ENCODE measurements at places on chromosomes 11 and 22.

- no peak for DNase-seq
Observed at GRCh38 chr11:127592371-127592770, 591.8 kb upstream of the KIRREL3 start.

GRCh38 chr11:93216511-93217101 lies 18.8 kb upstream of the SLC36A4 start:
- DNase-seq = no peak

DNA sequence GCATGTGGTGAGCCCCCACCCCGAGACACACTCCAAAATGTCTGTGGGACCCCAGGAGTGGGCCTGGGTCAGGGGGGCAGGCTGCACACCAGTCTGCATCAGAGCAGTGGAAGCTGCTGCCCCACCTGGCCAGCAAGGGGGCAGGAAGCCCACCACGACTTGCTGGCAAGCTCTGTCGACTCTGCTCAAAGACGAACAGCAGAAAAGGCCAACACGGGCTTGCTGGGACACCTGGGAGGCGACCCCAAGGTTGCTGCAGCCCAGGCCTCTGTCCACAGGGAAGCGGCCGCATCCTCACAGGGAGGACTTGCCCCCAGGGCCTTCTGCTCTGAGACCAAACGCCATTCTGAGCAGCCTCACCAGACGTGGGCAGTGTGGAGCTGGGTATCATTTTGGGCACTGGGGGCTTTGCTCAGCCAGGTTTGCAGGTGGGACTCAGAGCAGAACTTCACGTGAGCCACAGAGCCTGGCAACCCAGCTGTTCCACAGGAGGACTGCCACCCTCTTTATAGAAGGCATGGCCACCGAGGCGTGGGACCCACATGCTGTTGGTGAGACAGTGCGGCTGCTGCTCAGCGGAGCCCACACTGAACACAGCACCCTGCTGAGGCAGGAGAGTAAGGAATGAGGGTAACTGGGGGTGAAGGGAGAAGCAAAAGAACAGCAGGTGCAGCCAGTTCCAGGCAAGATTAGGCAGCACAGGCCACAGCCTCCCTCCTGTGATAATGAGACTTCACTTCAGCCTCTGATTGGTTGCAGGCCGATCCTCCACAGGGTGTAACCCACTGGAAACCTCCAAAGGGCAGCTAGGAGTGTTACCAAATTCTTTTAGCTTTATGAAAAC lies 11.0 kb downstream of the IL17REL start:
- no peak for DNase-seq

GRCh38 chr11:119486016-119486415 lies 63.0 kb upstream of the THY1 start:
- DNase-seq = no peak

DNA sequence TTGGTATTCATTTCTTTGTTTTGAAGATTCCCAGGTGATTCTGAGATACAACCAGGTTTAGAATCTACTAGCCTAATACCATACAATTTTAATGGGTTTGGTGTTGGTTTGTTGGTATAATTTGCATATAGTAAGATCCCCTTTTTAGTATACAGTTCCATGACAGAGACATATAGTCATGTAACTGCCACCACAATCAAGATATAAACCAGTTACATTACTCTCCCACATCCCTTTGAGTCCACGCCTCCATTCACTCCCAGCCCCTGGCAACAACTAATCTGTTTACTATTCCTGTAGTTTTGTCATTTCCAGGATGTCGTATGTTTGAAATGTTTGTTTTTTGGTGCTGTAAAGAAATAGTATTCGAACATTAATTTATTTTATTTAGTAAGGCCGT lies 4.3 kb downstream of the ASRGL1 start:
- no peak for DNase-seq

- DNase-seq = no peak
Observed at GRCh38 chr11:130907229-130907628, 9.1 kb downstream of the SNX19 start.

GRCh38 chr11:8682303-8683114 lies at the start of the genes RPL27A and TRIM66:
TSS of gene RPL27A (plus strand) at chr11:8682792. CDS start at chr11:8682814, 22 bp downstream.
TSS of gene TRIM66 (minus strand) at chr11:8682665. CDS start at chr11:8672274, 10,391 bp downstream.
- peak; percentile 66 for DNase-seq

DNA sequence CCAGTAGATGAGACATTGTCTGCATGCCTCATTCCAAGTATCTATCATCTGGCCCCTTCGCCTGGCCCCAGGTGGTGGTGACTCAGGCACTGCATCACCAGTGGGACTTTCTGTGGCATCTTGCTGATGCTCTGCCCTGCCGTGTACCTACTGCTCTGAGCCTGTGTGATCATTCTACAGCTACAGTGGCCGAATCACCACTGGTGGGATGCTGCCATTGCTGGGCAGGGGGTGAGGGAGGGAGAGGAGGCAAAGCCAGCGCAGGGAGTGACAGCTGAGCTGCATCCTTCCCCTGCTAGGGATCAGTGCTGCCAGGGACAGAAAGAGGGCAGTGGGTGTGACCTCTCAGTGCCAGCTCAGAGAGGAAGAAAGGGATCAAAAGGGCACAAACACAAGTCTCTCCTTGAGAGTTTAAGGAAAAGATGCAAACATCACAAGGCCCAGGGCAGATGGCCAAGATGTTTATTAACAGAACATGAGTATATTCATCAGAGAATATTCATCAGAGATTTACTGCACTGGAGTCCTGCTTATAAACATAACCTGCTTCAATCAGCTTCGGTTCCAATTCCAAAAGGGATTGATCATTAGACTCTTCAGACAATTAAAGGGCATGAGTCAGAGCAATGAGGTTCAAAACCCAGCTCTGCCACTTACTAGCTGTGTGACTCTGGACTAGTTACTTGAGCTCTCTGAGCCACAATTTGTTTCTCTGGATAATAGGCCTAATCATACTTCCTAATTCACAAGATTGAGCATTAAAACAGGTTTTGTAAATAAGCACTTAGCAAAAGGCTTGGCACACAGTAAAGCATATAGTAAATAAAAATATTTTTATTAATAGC lies 109.8 kb downstream of the NAT10 start:
- no peak for DNase-seq

DNA sequence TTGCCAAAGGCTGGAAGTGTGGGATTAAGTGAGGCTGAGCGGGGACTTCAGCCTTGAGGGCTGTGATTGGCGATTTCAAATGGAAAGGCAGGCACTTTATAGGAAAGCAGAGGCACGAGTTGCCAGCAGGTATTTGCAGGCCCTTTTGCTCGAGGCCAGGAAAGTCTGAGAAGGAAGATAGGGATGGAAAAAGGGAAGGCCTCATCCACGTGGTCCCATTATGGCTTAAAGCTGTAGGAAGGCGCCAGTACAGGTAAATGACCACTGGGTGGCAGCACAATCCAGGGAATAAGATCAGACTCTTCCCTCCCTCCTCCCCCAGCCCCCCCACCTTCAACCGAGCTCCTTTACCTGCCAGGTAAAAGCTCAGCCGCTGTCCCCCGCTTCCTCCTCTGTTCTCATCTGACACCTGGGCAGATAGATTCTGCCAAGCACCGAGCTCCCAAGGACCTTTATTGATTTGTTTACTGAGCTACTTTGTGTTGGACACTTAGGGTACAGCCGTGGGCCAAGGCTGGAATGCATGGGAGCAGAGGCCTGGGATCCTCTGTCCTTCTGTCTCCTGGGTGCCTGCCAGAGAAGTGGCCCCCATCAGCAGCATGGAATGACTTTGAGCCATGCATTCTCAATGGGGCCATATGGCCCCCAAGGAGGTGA lies 7.5 kb downstream of the P2RX3 start:
- peak; percentile 24 for DNase-seq

GRCh38 chr22:23385678-23386631 lies 194.1 kb downstream of the IGLL1 start:
- DNase-seq = peak; percentile 18

- DNase-seq = peak; percentile 13
Observed at GRCh38 chr11:44036811-44037657, 10.7 kb upstream of the ACCSL start.

DNA sequence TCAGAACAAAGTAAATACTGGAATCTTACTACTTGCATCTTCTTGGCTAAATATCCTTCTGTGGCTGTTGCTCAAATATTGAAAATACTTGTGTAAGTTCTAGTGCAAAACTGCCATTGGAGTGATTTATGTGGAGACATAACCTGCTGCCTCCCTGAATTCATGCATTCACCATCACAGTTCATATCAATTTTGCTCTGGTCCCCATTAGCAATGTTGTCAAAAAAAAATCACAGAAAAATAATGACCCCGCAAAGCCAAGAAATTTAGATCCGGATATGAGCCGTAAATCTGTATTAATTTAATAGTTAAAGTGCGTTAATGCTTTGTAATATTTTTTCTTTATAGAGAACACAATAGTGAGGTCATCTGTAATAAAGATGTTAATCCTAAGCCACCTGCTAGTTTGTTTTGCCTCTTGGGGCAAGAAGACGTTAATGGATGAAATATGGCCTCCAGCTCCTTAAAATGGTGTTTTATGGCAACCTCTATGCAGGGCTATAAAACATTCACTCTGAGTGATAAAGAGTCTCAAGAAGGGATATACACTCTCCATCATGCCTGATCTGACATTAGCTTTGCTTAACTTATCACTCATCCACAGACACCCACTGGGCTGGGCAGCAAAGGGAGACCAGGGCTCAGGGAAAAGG lies 255.9 kb downstream of the INSC start:
- DNase-seq = no peak

- DNase-seq = no peak
Observed at GRCh38 chr22:17855572-17856290, 81.5 kb upstream of the BID start.

Measured in DMS 273 treated with DMSO at 0.1 percent for 48 hours (cell line).